A549 treated with CORT108297 at 1 μM for 4 hours (cell line): ENCODE measurements at places on chromosomes 3 and 15. TPM values are rescaled to one million over a fixed set of nuclear protein-coding genes. Genes with fewer than 3 reads are reported as not detected.

The OSBPL10 gene
- 13.0 to 21.0 TPM (median 17.5 TPM) in 5 replicates for total RNA-seq

The STRA6 gene
- 49.3 to 82.9 TPM (median 77.0 TPM) in 5 replicates for total RNA-seq

The IL20RB gene
- 0.59 to 0.91 TPM (median 0.83 TPM) in 5 replicates for total RNA-seq

The CLDN1 gene
- total RNA-seq = 21.1 to 29.3 TPM (median 26.0 TPM) in 5 replicates

The HTR3E gene
- not detected in 5 replicates for total RNA-seq

The ERICH6 gene
- total RNA-seq = 0.18 TPM in 1 of 5 replicates, not detected in the others

The RTP3 gene
- total RNA-seq = not detected in 5 replicates
